Activated gamma-delta T cell treated with Interleukin-2 at 50 U/mL for 16 hours (primary cell): ENCODE measurements at places on chromosomes 1 and 21.

DNA sequence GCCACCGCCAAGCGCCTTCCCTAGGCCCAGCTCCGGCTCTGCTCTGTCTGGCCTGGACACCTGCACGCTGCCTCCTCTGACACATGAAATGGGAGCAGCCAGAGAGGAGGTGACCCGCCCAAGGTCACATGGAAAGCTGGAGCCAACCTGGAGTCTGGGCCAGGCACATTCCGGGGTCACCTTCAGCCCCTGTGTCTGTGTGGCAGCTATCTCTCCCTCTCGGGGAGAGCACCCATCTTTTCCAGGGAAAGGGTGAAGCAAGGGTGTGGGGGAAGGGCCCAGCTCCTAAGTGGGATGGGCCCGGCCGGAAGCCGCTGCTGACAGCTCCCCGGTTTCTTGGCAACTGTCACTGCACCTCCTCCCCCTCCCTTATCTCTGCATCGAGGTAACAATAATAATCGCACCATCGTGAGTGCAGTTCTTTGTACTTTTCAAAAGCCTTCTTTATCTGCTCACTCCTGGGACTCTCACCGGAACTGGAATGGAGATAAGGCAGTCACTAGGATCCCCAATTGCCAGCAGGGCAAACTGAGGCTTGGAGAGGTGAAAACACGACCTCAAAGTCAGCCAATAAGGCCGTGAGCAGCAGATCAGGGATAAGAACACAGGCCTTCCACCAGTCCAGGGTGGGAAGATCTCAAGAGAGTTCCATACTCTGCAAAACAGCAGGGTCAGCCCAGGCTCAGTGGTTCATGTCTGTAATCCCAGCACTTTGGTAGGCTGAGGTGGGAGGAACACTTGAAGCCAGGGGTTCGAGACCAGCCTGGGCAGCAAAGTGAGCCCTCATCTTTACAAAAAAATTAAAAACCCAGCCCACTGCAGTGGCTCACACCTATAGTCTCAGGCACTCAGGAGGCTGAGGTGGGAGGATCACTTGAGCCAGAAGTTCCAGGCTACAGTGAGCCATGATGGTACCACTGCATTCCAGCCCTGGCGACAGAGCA is 36.9 kb downstream of the RAP1GAP start:
- DNase-seq = no peak

DNA sequence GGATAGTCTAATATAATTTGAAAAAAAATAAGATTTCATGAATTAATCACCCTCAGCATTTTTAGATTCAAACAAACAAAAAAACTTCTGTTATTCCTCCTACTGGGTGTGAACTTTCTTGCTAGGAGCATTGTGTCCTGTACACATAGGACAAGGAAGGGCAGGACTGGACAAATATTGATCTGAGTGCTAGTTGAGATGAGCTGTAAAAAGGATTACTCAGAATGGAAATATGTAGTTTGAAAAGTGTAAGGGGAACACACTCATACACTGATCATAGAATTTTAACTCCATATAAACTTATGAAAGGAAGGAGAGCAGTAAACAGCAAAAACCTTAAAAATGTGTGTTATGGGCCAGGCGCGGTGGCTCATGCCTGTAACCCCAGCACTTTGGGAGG is 156.5 kb upstream of the ZNF648 start:
- DNase-seq = no peak

DNA sequence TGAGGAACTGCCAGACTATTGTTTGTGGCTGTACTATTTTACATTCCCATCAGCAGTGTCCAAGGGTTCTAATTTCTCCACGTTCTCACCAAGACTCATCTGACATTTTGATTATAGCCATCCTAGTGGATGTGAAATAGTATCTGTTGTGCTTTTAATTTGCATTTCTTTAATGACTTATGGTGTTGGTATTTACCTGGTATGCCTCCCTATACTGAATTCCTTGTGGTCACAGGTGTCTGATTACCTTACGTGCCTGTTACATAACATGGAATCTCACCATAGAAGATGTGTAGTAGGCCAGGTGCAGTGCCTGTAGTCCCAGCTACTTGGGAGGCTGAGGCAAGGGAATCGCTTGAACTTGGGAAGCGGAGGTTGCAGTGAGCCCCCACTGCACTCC is 13.5 kb downstream of the ZYG11A start:
- no peak for DNase-seq

DNA sequence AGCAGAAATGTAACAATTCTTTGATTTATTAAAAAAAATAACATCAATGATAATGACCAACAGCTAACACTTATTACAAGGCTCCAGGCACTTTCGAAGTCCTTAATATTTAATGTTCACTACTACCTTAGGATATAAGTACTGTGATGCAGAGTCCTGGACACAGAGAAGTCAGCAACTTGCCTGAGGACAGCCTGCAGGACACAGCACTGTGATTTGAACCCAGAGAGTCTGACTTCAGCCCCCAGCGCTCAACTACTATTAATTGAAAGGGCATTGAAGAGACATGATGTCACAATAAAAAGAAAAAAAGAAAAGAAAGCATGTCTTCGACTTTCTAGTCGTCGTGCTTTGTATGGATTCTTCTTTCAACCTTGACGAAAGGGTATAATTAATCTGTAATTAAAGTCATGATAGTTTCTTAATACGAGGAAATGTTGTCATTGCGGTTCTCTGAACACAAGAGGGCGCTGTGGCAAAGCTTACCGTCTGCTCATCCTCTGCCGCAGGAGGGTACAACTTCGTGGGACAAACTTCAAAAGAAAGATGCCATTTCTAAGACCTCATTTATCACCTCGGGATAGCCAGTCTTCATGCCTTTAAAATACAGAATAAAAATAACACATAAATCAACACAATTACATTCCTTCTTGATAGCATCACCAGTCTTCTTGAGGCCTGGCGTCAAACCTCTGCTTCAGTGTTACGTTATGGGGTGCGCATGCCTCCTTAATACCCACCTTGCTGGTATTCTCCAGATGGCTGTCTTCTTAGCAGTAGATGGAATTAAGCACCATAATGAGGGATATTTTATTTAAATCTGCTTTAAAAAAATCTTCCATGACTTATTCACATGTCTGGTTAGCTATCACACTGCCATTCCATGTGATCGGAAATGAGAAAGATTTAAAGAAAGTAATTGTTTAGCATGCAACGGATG is 240.1 kb downstream of the DISC1 start:
- peak; percentile 60 for DNase-seq

DNA sequence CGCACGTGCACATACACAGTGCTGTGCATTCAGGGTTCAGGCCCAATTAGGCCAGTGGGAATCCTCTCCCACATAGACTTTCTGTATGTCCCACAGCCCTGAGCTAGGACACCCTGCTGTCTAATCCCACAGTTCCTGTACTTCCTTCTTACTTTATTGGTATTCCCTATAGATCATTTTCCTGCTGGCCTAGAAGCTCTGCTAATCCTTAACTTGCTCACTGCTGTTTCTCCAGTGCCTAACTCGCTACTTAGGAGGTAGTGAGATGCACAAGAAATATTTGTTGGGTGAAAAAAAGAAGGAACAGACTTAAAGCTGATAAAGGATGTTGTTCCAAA is 34.1 kb upstream of the FHAD1 start:
- no peak for DNase-seq

GRCh38 chr21:43921571-43921978 is 56.6 kb downstream of the AGPAT3 start:
- peak; percentile 46 for DNase-seq

DNA sequence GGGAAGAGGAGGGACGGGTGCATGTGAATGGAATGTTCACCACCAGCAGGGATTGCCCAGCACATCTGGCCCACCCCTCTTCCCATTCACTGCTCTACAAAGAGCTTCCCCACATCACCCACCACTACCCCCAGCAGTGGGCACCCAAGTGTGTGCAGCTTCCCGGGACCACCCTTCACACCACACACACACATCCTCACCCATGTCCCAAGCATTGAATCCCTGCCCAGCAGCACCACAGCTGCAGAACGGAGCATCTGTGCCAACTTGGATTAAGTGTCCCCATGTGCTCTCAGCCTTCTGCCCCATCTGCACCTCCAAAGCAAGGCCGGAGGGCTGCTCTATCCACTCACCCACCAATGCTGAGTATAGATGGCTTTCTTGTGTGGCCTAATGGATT is 141.4 kb downstream of the PSMG1 start:
- DNase-seq = no peak

DNA sequence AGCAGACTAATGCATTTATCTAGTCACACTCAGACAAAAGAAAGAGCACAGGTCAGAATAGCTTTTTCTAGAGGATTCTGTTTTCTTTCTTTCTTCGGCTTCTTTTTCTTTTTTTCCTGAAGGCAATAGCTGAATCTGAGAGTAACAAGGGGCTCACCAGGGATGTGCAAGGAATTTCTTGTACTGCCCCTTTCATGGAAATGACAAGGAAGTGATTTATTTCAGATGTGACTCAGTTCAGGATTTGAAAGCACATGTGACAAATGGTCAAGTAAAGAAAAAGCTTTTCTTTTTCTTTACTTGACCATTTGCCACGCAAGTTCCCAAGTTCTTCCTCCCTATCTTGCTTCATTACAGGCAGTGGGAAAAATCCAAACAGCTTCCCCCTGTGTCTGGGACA is 202.0 kb downstream of the GABPA start:
- no peak for DNase-seq

DNA sequence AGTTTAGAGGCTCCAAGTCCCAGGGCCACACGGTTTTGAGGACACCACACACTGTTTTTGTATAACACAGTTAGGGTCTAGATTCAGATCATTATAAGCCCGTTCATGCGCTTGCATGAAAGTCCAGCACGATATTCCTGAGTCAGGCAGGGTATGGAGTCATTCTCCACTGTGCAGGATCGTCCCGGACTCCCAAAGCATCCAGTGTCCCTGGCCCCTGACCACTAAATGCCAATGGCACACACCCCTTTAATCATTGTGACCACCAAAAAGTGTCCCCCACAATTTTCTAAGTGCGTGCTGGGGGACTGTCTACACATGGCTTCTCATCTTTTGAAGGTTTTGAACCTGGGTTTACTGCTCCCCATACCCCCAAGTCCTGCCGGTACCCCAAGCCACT is 27.1 kb upstream of the PTPRF start:
- DNase-seq = no peak

GRCh38 chr1:166378805-166379204 is 212.0 kb upstream of the FAM78B start:
- no peak for DNase-seq

- DNase-seq = no peak
Measured at GRCh38 chr1:221689138-221689537, 52.8 kb downstream of the DUSP10 start.

- DNase-seq = no peak
Measured at GRCh38 chr1:221187174-221187573, 307.9 kb downstream of the HLX start.

DNA sequence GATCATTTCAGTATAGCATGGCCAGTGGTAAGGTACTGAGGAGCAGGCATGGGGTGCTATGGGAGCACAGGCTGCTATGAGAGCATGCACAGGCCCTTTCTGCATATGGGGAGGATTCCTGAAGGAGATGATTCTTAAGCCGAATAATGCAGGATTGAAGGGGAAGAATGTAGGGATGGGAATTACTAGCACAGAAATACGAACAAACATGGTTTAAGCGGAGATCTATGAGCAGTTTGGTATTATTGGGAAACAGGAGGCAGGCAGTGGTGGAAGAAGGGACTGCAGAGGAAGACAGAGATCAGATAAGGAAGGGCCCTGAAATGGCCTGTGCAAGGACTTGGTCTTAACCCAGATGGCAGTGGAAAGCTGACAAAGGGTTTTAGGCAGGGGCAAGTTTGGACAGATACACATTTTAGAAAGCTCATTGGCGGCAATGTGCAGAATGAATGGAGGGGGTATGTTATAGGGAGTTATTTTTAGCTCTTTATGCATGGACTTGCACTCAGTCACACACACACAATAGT is 1.7 kb downstream of the OSCP1 start:
- no peak for DNase-seq

GRCh38 chr1:22104094-22104493 is 38.8 kb downstream of the WNT4 start:
- DNase-seq = no peak

GRCh38 chr1:35564037-35564883 is 6.7 kb downstream of the NCDN start:
- peak; percentile 80 for DNase-seq

DNA sequence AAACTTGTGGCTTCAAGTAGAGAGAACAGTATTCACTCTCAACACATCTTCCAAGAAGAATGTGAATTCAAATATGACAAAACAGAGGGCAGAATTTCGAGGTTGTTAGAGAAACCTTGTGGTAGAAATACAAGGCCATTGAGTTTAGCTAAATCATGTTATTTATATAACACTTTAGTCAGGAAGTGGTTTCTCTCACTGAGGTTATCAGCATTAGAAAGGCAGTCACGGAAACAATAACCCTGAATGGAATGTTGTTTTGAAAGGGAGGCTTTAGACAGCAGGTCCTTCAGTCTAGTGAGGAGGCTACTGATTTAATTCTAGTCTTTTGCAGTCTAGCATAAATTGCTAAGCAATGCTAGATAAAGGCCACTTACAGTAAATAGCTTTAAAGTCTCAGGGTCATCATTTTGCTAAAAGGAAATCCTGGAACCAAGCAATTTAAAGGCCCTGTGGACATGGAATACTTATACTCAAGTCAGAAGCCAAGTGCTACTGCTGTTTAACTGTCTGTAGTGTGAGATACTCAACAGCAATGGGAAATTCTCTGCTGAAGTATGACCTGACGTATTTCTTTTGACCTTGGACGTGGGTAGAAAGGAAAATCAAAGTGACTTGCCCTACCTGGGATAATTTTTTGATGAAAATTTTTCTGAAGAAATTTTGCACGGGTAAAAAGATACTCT is 89.0 kb upstream of the CHODL start:
- no peak for DNase-seq

DNA sequence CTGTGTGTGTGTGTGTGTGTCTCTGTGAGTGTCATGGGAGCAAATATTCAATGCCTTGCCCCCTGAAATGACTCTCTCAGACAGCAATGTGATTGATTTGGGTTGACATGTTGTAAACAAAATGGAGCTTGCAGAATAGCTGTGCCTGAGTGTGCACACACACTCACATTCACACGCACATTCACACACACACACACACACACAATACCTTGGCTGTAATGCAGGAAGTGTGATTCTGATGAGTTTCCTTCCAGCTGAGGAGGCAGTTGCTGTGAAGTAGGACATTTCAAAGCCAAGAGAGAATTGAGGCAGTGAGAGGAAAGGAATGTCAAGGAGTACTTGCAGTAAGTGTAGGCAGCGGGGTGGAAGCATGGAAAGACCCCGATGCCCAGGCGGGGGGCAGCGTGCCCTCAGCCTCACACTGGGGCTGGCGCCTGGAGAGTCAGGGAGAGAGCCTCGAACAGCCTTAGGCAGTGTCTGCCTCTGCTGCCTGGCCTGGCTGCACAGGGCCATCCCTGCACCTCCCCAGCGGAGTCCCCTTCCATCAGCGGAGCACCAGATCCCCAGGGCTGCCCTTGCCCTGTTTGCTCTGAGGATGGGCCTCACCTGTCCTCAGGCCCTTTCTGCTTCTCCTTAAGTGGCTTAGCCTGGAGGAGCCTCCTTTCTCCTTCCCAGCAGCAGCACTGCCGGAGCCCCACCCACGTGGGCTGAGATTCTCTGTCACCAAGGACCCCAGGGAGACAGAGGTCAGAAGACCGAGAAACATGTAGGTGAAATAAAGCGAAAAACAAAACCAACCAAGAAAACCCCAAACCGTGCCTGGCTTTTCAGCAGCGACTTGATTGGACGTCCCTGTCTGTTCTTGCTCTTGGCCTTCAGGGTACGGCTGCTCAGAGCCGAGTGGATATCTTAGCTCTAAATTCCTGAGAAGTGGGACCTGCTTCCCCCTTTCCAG is 9.2 kb downstream of the VASH2 start:
- DNase-seq = no peak

GRCh38 chr1:70498666-70499065 is 87.6 kb downstream of the CTH start:
- no peak for DNase-seq

GRCh38 chr21:35352066-35352770 is 303.1 kb upstream of the RUNX1 start:
- no peak for DNase-seq
